ENCODE measurements at places on chromosomes 5 and 9.

DNA sequence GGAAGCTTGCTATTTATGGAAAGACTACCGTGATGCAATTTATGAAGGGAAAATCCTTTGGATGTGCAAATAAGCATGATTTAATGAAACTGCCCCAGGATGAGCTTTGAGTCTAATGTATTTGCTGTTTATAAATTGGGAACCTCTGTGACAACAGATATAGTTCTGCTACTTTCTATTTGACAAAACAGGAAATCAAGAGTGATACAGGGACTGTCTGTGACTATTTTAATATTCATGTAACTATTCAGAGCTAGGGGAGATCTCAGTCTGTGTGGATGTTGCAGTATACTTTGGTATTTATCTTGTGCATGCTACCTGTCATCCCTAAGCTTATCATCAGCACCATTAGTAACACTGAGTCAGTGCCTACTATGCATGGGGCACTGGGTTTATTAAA lies 132.1 kb downstream of the PDZD2 start:
- no peak for DNase-seq

DNA sequence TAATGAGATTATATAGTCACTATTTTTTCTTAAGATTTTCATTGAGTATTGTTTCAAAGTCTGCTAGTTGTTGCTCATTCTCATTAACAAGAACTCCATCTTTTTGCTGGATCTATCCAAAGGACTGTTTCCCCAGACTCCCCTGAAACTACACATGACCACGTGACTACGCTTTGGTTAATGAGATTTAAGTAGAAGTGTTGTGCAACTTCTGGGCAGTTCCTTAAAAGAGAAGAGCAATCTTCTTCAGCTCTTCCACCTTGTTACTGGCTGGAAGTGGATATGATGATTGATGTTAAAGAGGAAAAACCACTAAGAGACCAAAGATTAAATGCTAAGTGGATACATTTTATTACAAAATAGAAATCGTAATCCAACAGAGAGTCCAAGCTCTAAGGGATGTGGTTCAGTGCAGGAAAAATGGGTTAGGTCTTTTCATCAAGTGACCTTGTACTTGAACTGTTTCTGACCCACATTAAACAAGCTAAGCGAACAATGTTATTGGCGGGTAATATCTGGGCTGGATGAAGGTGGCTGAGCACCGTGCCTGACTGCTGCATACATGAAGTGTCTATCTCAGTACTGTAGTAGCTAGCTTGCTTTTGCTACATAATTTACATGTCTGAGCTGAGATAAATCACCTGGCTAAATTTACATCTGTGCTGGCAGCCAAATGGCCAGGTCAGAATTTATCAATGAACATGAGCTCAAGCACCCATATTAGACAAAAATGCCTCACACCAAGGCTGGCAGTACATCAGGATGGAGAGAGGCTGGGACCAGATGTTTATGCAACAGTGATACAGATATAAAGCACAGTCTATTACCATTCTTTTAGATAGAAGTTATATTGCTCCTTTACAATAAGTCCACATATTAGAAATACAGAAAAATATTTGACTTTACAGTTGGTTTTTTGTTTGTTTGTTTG lies 7.5 kb upstream of the CTNNAL1 start:
- DNase-seq = no peak

- no peak for DNase-seq
These were observed 332.7 kb downstream of the DIRAS2 start for GRCh38 chr9:90309809-90310520.

GRCh38 chr9:93464876-93465275 lies 11.5 kb upstream of the FAM120AOS start:
- no peak for DNase-seq

GRCh38 chr5:179836225-179837019 lies 15.7 kb downstream of the SQSTM1 start:
- no peak for DNase-seq

DNA sequence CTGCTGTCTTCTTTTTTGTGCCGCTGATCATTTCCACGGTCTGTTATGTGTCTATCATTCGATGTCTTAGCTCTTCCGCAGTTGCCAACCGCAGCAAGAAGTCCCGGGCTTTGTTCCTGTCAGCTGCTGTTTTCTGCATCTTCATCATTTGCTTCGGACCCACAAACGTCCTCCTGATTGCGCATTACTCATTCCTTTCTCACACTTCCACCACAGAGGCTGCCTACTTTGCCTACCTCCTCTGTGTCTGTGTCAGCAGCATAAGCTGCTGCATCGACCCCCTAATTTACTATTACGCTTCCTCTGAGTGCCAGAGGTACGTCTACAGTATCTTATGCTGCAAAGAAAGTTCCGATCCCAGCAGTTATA lies 17.1 kb downstream of the F2R start:
- no peak for DNase-seq

GRCh38 chr5:138702166-138703077 lies 50.8 kb upstream of the CTNNA1 start:
- DNase-seq = no peak

- DNase-seq = no peak
These were observed 1061.0 kb upstream of the WWC1 start for GRCh38 chr5:167230414-167230813.

GRCh38 chr5:5270958-5271785 lies 131.0 kb downstream of the ADAMTS16 start:
- DNase-seq = peak; percentile 4

- no peak for DNase-seq
These were observed 173.4 kb downstream of the NR3C1 start for GRCh38 chr5:143229896-143230675.

DNA sequence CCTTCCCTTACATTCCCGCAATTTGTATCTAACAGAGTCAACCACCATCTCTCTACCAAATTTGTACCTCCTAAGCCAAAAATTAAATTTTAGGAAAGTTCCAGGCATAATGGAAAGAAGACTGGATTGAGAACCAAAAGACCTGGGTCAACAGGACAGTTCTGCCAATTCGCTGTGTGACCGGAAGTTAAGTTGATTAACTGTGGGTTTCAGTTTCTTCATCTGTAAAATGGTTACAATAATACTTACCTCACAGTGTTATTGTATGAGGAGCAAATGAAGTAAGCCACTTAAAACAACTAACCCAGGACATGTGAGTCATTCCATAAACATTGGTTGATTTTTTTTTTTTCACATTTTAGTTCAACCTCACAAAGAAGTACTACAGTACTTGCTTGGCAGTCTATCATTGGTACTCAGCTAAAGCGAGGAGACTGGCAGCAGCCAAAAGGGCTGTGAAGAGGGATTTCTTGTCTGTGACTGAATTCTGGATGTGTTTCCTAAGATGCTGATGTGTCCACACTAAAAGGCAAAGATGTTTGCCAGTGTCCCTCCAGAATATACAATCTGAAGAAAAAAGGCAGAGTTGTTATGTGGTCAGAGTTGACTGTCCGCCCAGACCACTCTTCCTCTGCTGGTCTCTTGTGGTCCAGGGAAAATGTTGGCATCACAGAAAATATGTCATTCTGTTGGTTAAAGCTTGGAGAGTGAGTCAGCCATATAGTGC lies 198.6 kb downstream of the TLE1 start:
- peak; percentile 21 for DNase-seq

GRCh38 chr9:69678843-69679538 lies 6.8 kb upstream of the APBA1 start:
- DNase-seq = no peak

GRCh38 chr9:32665101-32665500 lies 29.6 kb upstream of the TAF1L start:
- DNase-seq = no peak

- no peak for DNase-seq
These were observed 406.9 kb upstream of the ACTBL2 start for GRCh38 chr5:57889558-57889957.

DNA sequence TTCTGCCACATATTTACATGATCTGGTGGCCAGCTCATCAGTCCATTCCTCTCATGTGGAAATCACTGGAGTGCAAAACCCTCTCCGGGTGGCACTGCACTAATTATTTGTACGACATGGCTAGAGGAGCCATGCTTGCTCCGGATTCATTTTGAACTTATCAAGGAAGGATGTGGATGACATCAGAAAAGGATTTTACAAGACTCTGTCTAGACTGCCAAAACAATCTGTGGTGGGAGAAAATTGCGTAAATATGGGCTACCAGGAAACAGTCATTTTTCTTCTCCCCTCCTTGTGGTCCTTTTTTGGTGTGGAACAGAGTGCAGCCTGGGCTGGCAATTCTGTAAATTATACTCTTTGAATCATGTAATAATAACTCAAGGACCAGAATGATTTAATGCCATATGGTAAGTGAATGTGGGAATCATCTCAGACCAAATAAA lies 123.4 kb upstream of the IFNE start:
- no peak for DNase-seq

DNA sequence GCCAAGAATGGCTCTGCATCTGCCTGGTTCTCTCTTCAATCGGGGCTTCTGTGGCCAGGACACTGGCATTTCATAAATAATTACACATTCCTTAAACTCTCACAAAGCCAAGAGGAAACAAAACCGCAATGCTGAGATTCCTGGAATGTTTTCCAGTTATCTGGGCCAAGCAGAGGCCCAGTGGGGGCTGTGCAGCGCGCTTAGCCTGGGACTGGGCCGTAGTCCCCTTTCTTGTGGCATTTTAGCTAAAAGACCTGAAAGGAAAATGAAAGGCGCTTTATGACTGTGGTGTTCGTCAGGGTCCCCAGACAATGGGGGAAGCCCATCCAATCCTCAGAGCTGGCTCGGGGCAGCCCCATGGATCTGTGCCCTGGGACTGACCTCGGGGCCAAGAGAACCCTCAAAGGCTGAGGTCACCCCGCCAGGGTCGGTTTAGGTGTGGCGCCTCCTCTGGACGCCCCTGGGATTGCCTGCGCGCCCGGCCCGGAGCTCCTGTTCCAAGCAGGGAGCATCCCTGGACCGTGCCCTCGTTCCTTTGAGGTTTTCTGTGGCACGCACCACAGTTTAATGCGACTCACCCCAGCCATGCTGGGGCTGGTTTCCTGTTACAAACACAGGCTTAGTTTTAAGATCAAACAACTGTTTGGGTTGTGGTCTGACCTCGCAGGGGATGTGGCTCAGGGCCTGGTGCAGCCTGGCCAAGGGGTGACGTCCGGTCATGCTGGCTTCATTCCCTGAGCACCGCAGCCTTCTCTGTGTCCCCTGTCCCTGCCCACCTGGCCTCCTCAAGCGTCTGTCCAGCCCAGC lies 51.5 kb upstream of the NKD2 start:
- DNase-seq = peak; percentile 40

DNA sequence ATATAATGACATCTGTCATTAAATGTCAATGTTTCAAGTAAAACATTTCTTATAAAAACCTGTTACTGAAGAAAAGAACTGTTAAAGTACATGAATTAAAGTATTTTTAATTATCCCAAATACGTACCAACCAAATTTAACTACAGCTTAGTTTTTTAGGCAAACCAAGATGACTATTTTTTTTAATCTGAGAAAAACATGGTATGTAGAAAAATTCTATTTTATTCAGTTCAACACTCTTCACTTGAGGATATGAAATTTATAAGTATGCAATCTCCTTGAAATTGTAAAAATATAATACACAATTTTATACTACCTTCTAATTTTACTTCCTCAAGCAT lies 75.3 kb upstream of the IFNE start:
- DNase-seq = no peak

- no peak for DNase-seq
These were observed 453.5 kb upstream of the CDH9 start for GRCh38 chr5:27491746-27492439.

- DNase-seq = no peak
These were observed 745.3 kb downstream of the NR2F1-AS1 start for GRCh38 chr5:92835712-92836111.

- no peak for DNase-seq
These were observed 129.2 kb downstream of the CRB2 start for GRCh38 chr9:123485216-123485615.

- DNase-seq = no peak
These were observed 2.1 kb downstream of the SYNPO start for GRCh38 chr5:150642567-150642927.

DNA sequence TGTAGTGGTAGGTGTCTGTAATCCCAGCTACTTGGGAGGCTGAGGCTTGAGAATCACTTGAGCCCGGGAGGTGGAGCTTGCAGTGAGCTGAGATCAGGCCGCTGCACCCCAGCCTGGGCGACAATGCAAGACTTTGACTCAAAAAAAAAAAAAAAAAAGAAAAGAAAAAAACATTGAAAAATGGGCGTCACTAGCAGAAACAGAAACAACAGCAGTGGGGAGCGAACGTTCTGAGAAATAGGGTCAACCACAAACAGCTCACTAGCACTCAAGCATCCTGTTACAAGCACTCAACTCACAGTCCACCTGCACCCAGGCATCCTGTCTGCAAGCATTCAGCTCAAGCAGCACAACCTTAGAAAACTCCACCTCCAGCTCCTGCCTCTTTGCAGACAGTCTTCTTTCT lies 17.2 kb downstream of the TRIM14 start:
- no peak for DNase-seq

- no peak for DNase-seq
These were observed 39.7 kb upstream of the NKD2 start for GRCh38 chr5:968881-969280.

DNA sequence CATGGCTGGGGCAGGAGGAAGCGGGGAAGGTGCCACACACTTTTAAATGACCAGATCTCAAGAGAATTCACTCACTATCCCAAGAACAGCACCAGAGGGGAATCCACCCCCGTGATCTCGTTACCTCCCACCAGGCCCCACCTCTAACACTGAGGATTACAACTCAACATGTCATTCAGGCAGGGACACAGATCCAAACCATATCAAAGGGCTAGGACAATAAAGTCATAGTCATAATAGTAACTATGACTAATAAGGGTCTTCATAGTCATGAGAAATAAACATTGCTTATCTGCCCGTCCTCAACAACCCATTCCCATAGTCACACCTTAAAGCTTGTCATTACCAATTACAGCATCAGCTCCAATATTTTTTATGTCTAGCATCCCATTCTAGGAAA lies 65.3 kb upstream of the SMC2 start:
- no peak for DNase-seq

DNA sequence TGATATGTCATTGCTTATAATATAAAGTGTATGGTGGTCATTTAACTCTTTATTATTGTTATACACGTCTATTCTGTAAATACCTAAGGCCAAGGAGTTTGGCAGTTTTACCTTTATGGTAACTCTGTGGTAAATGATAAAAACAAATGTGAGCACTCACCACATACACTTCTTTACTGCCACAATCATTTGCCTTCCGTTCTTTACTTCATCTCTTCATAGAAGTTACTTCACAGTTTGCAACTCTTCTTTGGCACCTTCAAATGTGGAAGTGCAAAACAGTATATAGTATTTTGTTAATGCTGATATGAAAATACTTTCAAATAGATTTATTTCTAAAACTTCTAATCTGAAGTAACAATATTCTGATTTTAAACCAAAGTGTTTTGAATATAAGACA lies 4.4 kb upstream of the MEF2C start:
- no peak for DNase-seq

Measured in smooth muscle cell of the brain vasculature (primary cell).